Stimulated activated CD4-positive, alpha-beta T cell treated with anti-CD3 and anti-CD28 coated beads, Interleukin-15, amount 100 ng/mL, for 48 hours (primary cell): ENCODE measurements at places on chromosomes 12 and 14.

DNA sequence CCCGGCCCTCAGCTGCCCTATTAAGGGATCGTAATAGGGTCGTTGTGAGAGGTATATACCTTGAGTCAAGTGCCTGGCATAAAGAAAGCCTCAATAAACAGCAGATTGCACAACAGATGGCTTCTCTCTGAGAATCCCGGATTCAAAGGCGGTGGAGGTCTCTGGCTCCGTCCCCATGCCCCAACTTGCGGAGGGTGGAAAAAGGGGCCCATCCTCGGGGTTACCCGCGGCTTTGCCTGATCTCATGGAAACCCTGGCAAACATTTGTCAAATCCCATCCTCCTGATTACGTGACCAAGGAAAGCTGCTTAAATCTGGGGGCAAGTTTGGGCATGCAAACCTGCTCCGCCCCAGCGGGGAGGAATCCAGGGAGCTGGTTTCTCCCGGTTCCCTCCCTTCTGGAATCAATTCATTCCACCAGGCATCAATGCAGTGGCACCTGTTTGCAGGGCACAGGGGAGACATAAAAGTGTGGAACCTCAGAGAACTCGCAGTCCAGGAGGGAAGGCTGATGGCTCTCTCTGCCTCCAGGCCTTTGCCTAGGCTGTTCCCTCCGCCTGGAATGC lies 12.3 kb downstream of the TRPV4 start:
- DNase-seq = no peak

- no peak for DNase-seq
These were observed 150.2 kb upstream of the PLEKHG7 start for GRCh38 chr12:92552412-92553108.

- no peak for DNase-seq
These were observed 61.2 kb downstream of the FBXL14 start for GRCh38 chr12:1533205-1533601.

DNA sequence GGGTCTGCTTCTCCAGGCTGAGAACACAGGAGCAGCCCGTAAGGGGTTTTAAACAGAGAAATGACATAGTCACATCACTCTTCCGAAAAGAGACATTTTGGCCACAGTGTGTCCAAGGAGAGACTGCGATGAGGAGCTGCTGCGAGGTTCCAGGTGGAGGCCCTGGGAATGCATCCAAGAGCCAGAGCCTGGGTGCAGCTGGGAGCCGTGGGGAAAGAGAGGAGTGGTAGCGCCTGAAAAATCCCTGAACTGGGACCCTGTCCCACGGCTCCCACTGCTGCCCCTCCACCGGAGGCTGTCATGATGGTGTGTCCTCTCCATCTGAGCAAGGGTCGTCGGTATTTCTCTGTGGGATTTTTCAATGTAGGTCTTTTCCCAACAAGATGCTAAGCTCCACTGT lies 146.9 kb downstream of the BCL11B start:
- DNase-seq = no peak

DNA sequence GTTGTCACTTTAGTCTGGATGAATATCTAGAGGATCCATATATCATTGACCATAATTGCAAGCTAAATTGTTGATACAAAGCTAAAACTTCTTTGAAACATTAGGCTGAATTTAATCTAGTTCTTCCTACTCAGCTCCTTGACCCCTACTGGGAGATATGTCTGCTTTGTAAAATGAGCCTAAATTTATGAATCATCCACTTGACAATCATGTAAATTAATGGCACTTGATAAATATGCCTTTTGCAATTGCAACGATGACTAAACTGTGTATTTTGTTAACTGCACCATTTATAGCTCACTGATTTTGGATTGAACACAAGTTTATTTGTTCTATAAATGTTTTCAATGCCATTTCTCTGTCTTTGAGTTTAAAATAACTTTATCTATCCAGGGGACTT lies 1616.5 kb upstream of the FLRT2 start:
- DNase-seq = no peak
